ENCODE measurements at places on chromosomes 11 and 22.

DNA sequence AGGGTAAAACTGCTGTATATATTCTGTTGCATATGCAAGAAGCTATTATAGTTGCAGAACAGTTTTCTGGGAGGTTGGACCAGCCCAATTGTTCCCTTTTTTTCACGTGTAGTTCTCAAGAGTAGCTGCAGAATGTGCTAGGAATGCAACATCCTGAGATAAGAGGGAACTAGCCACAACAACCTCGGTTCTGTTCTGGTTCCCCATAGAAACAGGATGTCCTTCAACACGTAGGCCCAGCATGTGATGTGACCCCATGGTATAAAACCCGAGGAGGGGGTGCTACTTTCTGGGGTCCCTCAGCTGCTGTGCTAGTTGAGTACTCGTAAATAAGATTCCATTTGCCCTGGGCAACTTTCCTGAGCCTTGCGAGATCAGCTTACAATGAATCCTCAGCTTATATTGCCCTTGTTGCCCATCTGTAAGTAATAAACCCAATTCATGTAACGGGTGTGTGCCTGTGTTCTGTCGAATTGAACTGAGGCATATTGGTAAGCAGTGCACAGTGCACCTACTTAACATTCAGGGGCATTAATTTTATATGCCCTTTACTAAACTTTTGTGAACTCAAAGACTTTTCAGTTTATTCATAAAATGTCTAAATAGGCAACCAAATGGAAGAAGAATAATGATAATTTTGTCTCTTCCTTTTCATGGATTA lies 23.0 kb upstream of the TRAF6 start:
- no peak for DNase-seq

DNA sequence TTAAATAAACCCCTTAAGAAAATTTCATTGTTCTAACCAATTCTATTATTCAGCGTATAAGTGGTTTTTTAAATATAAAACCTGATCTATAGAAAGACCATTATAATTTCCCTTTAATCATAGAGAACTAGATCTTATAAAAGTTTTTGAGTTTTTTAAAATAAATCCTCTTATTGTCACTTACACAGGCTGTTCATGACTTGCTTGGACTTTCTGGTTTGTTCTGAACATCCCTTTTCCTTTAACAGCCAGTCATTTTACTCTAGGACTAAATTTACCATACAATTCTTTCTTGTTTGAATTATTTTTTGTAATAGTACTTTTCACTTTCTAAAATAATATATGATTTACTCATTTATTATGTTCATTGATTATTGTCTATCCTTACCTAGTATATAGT lies 4.7 kb downstream of the NXPE2 start:
- no peak for DNase-seq

- no peak for DNase-seq
Observed at GRCh38 chr22:29581799-29582198, 886 bp upstream of the NIPSNAP1 start.

DNA sequence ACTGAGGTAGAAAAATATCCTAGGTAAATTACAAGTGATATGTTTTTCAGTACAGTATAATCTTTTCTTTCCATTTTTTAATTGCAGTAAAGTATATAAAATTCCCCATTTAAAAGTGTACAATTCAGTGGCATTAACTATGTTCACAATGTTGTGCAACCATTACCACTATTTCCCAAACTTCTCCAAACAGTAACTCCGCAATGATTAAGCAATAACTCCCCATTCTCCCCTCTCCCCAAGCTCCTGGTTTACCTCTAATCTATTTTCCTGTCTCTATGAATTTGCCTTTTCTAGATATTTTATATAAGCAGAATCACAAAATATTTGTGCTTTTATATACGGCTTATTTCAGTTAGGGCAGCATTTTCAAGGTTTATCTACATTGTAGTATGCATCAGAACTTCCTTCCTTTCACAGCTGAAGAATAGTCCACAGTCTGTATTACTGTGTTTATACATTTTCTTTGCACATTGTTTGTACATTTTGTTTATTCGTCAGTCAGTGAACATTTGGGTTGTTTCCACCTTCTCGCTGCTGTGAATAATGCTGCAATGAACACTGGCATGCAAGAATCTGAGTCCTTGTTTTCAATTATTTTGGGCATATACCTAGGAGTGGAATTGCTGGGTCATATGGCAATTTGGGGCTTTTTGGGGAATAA lies 110.7 kb downstream of the RPL27A start:
- DNase-seq, result no peak

DNA sequence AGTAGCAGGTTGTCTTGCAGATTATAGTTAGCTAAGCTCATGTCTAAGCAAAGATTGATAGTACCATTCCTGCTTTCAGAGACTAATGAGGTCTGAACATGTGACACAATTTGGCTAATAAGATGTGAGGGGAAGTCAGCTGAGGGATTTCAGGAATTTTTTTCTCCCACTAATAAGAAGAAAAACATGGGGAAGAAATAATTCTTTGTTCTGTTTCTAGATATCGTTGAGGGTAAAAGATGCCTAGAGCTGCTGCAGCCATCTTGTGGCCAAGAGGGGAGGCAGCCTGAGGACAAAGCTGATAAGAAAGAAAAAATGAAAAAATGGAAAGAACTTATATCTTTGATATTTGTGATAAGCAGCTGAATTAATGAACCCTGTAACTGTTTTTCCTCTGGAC lies 1334.4 kb downstream of the LRRC4C start:
- no peak for DNase-seq

- DNase-seq, result no peak
Observed at GRCh38 chr22:27637604-27638003, 164.0 kb downstream of the MN1 start.

DNA sequence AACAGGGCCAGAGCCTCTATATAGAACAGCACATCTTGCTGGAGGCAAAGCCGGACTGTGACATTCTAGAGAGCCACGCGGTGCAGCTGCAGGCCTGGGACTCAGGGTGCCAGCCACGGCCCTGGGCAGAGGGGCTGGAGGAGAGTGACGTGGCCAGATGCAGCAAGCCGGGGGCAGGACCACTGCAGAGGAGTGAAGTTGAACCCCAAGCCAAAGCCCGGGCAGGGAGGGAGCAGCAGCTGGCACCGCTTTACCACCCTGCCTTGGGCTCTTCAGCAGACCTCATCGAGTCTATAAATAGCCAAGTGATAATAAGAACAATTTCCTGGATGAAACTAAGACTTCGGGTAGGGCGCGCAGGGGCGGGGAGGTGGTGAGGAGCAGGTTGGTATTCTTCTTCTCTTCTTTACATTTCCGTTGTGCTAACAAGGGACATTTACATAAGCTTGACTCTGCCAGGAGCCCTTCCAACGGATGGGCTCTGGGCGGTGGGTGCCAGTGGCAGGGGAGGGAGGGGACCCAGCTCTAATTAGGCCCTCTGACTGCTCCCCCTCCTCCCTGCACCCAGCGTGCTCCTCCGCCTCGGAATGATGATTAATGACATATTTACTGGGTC lies 110.2 kb downstream of the ST3GAL4 start:
- DNase-seq, result no peak

GRCh38 chr22:23045461-23045860 lies 24.9 kb upstream of the GNAZ start:
- DNase-seq, result no peak

GRCh38 chr22:33577862-33578411 lies 342.3 kb downstream of the LARGE1 start:
- no peak for DNase-seq

GRCh38 chr22:45961679-45962433 lies 15.1 kb downstream of the WNT7B start:
- DNase-seq, result no peak

- no peak for DNase-seq
Observed at GRCh38 chr11:12792590-12792989, 118.4 kb downstream of the TEAD1 start.

DNA sequence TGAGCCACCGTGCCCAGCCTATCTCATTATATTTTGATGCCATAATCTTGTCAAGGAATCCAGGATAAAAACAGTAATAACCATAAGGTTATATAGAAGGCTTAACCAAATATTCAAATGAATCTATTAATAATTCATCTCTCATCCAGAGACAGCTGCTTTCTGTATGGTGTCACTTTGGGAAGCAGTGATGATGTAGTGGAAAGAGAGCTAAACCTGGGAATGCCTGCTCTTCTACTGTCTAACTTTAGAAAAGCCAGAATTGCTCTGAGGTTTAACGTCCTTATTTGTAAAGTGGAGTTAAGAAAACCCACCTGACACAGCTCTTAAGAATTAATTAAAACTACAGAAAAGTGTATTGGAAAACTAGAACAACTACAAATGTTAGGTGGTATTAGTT lies 29.3 kb upstream of the OR10D3 start:
- DNase-seq, result no peak

DNA sequence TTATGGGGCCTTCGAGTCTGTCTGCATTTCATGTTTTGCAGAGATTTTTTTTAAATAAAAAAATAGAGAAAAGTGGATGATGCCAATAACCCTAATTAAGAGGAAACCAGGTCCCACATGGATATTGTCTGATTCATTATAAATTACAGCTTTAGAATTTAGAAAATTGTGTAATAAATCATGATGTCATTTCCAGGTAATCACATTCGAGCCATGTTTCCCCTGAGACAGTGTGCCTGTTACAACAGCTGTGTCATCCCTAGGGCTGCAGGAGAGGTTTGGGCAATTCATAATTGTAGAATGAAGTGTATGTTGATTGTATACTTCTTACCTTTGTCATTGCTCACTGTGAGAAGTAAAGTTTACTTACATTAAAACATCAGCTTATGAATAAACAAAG lies 38.3 kb downstream of the NCAM1 start:
- DNase-seq, result no peak

DNA sequence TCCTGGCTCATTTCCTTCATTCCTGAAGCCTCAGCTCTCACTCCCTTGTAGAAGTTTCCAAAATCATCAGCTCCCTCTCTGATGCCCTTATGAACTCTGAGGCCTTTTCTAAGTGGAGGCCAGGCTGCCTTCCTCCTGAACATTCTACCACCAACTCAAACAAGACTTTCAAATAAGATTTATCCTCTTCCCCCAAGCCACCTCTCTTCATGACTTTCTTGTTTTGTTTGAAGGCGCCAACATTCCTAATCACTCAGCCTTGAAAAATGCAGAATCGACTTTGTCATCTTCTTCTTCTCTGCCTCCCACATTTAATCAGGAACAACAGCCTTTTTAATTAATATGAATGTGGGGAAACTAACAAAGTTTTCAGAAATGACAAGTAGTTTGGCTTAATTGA lies 927.9 kb downstream of the OPCML start:
- DNase-seq, result no peak

- no peak for DNase-seq
Observed at GRCh38 chr22:46794491-46794890, 32.0 kb downstream of the TBC1D22A start.

- DNase-seq, result no peak
Observed at GRCh38 chr11:44590769-44591168, 25.3 kb downstream of the CD82 start.

DNA sequence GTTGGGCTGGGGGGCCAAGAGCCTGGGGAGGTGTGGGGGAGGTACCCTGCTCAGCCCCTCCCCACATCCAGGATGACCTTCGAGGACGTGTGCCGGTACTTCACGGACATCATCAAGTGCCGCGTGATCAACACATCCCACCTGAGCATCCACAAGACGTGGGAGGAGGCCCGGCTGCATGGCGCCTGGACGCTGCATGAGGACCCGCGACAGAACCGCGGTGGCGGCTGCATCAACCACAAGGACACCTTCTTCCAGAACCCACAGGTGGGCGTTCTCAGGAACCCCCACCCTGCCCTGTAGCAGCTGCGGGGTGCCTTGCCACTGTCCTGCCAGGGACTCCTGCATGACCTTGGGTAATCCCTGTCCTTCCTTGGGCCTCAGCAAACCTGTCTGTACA lies 10.0 kb upstream of the MYO7A start:
- no peak for DNase-seq

GRCh38 chr11:96143041-96143521 lies 199.9 kb downstream of the MAML2 start:
- DNase-seq, result no peak

- no peak for DNase-seq
Observed at GRCh38 chr11:122082205-122082604, 33.8 kb downstream of the BLID start.

GRCh38 chr11:62149986-62150886 lies 26.4 kb downstream of the INCENP start:
- DNase-seq, result no peak

DNA sequence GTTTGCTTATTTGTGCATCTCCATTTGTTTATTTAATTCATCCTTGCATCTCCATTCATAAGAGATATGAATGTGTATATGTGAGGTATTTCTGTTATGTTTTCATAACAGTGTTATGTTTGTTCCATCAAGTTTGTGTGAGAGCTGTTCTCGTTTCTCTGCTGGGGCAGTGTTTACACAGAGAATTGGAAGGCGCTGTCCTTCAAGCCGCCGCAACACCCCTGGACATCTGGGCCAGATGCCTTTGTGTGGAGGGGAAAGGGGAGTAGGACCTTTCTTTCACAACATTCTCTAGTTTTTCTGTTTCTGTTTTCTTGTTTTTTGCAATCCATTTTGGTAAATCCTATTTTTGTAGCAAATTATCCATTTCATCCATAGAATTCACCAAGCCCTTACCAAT lies 7.0 kb upstream of the TM7SF2 start:
- no peak for DNase-seq

GRCh38 chr22:40671369-40671768 lies 7.9 kb upstream of the MCHR1 start:
- no peak for DNase-seq

- DNase-seq, result no peak
Observed at GRCh38 chr11:27618281-27618915, 81.9 kb downstream of the BDNF start.

DNA sequence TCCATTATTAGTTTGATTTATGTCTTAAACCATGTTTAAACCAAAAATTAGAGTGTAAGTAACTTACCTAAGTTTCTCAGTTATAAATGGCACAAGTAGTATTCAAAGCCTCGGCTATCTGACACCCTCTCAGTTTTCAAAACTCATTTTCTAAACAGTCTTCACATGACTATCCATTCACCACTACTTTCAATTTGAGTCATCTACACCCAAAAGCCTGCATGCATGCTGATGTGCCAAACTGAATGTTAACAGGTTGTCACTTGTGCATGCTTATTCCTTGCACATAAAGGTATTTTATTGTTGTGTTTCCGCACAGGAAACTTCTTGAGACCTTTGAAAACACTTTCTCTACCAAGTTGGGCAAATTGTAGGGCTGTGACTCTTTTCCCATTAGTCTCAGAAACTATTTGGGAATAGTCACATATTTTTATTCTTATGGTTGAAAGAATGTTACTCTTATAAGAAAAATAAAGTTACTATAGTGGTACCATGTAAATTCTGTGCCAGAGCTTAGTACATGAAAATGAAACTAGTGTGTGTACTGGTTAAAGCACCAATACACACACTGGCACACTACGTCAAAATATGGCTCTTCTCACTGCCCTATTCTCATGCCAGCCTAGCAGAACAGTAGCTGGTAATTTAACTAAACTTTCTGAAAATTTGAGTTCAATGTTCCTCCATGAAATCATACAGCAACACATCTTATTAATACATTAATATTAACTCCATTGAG lies 2.2 kb upstream of the OR51E2 start:
- DNase-seq, result no peak

Measured in stimulated activated CD4-positive, alpha-beta T cell treated with anti-CD3 and anti-CD28 coated beads, TNF-alpha, amount 100 ng/mL, for 24 hours (primary cell).